ENCODE measurements at places on chromosomes 5 and 9. TPM values are rescaled to one million over a fixed set of nuclear protein-coding genes. Genes with fewer than 3 reads are reported as not detected.

- DNase-seq = no peak
These were observed 11.1 kb downstream of the PTGES2 start for GRCh38 chr9:128116104-128117083.

DNA sequence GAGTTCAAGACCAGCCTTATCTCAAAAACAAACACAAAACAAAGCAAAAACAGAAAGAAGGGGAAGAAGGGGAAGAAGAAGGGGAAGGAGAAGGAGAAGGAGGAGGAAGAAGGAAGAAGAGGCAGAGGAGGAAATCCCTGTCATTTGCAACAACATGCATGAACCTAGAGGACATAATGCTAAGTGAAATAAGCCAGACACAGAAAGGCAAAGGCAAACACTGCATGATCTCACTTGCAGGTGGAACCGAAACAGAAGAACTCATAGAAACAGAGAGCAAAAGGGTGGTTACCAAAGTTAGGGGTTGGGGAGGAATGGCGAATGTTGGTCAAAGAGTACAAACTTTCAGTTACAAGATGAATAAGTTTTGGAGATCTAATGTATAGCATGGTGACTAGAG lies 135.4 kb downstream of the UGCG start:
- DNase-seq = no peak

BTNL9 gene
- 14.7 TPM for polyA plus RNA-seq

PCDHAC2 gene
- 0.53 TPM for polyA plus RNA-seq

PCDHGA6 gene
- 7.9 TPM for polyA plus RNA-seq

All from renal pelvis (tissue), 12 donors.